T-helper 2 cell (primary cell): ENCODE measurements at places on chromosomes 5 and 9.

DNA sequence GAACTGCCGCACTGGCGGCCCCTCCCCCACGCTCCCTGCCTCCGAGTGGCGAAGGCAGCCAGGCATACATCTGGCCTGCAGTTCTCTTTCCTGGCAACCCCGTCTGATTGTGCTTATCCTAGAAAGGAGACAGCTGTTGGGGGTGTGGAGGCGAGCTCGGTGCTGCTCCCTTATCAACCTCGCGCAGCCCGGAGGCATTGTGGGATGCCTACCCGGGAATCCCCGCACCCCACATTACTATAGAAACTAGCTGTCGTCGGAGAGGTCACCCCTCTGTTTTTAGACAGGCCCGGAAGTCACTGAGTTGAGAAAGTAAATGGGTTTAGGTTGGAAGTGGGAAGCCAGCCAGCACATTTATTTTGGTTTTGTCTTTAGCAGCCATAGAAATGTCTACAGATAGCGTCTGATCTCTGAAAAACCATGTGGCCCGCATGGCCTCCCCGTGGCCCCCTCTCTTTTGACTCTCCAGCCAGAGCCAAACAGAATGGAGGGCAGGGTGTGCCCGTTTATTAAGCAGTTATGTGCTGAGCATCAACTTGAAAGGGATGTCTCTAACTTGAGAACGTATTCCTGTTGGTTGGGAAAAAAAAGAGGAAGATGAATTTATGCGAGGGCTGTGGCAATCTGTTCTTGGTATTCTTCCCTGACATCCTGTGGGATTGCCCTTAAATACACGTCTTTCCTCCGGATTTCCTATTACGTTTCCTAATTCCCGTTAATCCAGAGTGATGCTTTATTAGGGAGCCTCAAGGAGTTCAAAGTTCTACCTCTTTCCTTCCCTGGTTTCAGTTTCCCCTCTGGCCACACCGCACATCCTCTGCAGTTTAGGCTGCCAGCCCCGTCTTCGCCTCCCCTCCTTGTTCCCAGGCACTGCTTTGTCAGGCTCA is 3.9 kb downstream of the STC2 start:
- DNase-seq: no peak

GRCh38 chr9:96603305-96604003 is 16.2 kb downstream of the CDC14B start:
- DNase-seq: no peak

DNA sequence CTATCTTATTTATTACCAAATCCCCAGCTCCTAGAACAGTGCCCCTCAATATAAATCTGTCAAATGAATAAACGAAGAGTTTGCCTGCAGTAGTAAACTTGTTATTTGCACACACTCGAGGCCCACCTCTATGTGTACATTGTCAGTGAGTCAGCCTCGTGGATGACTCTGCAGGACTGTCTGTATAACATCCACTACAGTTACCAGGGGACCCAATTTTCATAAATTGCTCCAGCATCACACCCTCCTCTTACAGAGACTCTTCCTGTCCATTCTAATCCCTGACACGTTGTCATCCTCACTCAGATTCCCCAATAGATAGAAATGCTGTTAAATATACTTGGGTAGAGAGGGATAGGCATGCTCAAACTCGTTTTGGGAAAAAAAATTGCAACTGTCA is 478.5 kb downstream of the RAB3C start:
- no peak for DNase-seq

DNA sequence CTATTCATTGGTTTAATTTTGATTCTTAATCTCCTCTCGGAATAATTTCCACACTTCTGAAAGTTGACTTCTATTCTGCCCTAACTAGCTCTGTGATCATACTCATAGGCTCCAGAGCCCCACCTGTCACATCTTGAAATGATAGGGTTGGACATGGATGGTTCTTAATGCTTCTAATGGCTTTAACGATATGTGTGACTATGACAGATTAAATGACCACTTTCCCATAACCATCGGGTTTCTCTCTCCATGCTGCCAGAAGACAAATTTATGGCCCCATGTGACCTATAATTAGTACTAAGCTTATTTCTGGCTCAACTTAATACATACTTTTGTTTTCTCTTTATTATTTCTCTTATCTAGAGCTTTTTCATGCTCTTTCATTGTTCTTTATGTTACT is 251.1 kb upstream of the TUT7 start:
- no peak for DNase-seq

DNA sequence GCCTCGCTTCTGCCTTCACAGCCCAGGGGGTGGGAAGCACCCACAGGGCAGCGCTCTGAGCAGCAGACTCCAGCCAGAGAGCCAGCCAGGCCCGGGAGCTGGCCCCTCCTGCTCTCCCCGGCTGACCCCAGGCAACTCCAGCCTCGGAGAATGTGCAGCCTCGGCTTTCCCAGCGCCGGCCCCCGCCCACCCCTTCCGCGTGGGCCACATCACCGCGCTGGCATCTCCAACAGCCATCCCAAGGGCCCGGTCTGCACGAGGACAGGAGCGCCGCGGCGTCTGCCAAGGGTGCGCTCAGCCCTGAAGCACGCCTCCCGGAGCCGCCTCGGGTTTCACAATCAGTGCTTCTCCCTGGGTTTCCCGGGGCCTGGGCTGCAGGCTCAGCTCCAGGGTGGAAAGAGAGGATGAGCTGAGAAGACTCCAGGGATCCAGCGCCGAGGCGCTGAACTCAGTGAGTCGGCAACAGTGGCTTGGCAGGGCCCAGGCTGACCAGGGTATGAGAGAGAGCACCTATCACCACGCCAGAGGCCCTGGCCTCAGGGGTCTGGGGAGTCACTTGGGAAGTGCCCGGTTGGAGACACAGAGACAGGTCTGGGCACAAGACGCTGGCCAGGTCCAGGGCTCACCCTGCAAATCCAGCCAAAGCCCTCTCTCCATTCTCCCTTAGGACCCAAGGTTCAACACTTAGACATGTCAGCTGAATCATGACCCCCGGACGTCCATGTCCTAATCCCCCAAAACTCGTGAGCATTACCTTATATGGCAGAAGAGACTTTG is 79.6 kb downstream of the ADAMTS2 start:
- no peak for DNase-seq

DNA sequence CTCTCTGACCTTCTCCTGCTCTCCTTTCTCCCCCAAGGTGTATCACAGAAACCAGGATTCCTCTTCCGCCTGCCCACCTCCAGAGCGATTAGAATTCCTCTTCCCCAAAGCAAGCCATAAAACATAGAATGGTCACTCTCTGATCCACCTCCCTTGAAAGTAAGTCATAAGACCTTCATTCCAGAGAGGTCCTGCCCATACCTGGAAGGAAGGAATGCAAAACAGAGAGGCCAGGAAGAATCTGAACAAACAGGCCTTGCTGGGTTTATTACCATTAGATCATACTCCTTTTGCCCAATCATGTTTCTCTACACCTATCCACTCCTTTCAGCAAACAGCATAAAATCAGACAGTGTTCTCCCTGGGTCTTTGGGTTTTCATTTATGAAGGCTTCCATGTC is 21.0 kb downstream of the CDKL3 start:
- no peak for DNase-seq

DNA sequence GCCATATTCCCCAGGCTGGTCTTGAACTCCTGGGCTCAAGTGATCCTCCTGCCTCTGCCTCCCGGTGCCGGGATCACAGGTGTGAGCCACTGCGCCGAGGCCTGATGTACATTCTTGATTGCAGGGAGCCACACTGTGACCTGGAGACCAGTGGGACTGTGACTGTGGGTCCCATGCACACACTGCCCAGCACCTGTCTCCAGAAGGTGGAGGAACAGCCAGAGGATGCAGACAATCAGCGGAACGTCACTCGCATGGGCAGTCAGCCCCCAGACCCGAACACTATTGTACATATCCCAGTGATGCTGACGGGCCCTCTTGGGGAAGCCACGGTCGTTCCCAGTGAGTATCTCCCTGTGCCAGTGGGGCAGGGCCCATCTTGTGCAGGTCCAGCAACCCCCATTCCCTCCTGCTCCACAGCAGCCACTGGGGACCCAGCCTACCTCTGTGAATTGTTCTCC is 147.3 kb downstream of the CACNA1B start:
- DNase-seq: no peak

DNA sequence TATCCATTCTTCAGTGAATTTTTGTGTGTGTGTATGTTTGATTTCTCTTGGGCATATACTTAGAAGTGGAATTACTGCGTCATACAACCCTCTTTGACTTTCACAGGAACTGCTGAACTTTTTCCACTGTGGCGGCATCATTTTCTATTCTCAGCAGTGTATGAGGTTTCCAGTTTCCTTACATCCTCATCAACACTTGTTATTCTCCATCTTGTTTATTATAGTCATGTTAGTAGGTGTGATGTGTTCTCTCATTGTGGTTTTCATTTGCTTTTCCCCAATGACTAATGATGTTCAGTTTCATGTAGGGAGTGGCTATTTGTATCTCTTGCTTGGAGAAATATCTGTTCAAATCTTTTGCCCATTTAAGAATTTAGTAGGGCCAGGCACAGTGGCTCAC is 2.6 kb downstream of the ZNF79 start:
- no peak for DNase-seq

- DNase-seq: no peak
Observed at GRCh38 chr9:135230817-135231520, 143.5 kb downstream of the OLFM1 start.
